ENCODE measurements at places on chromosomes 16 and 17.

GRCh38 chr17:8285270-8286181, 2.9 kb upstream of the RANGRF start:
- DNase-seq = no peak

GRCh38 chr17:14294876-14295275, 6.0 kb upstream of the HS3ST3B1 start:
- DNase-seq = no peak

GRCh38 chr17:58677194-58677880, 14.5 kb downstream of the TEX14 start:
- DNase-seq = peak; percentile 49

GRCh38 chr16:89346869-89347268, 129.4 kb downstream of the ZNF778 start:
- DNase-seq = no peak

GRCh38 chr17:20263595-20263994, 203.7 kb downstream of the LGALS9B start:
- DNase-seq = no peak

DNA sequence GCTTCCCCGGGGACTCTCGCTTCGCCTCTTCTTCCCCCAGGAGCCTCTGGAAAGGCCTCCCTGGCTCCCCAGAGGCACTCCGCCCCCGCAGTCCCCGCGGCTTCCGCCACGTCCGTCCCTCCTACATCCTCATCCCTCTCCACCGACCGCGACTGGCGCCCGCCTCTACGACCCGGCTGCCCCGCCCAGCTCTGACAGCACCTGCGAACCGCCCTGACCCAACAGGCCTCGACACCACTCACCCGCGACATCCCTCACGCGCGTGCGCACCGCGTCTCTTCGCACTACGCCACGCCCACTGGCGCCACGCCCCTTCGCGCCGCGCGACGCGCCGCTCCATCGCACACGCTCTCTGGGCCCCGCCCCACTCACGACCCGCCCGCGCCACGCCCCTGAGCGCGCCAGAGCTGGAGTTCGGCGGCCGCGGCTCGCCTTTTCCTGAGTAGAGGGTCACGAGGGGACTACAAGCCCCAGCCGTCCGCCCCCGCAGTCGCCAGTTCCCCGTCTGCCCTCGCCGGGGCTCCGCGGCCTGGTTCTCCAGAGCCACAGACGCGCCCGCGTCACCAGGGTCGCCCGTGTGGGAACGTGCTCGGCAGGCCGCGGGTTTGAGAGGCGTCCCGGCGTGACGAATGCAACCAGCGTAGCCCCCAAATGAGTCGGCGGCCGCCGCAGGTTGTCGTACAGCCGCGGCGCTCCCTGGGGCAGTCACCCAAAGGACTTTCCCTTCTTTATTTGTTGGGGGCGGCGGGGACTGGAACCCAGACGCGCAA, 56.2 kb upstream of the LRRC37A3 start:
- peak; percentile 95 for DNase-seq

- no peak for DNase-seq
Measured at GRCh38 chr16:20874088-20874581, 26.0 kb downstream of the DCUN1D3 start.

GRCh38 chr17:74513987-74514631, 17.2 kb downstream of the CD300LB start:
- peak; percentile 53 for DNase-seq

- no peak for DNase-seq
Measured at GRCh38 chr16:79756571-79756970, 156.0 kb upstream of the MAF start.

DNA sequence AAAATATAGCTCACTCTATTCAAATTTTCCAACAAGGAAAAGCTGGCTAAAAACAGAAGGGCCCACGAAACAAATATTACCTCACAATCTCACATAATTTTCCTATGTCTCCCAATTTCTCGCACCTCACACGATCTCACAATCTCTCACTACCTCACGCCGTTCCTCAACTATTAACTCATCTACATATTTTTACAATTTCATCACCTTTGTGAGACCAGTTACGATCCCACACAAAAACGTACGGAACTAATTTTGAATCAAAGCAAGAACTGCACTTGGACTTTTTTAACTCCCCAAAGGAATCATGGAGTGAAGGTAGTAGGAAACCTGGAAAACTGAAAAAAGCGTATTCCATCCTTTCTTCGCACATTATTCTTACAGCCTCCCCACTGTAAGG, 1.1 kb downstream of the CBX1 start:
- DNase-seq = no peak

- DNase-seq = no peak
Measured at GRCh38 chr16:1535391-1536291, 2.2 kb downstream of the TMEM204 start.

GRCh38 chr17:50928646-50929045, 62.5 kb upstream of the TOB1 start:
- no peak for DNase-seq

DNA sequence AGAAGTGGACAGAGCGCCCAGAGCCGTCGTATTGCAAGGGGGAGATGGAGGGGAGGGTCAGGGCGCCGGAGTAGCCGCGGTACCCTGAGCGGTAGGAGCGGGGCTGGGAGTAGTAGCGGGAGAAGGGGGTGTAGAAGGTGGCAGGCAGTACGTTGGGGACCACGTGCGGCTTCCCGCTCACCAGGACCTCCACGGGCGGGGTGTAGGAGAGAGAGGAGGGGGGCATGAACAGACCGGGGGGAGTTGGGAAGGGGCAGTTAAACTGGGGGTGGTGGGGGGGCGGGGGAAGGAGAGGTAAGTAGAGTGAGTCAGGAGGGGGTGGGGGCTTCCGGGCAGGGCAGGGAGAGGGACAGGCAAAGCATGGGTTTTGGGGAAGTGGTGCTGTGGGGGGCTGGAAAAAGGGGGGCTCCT, 16.8 kb downstream of the ST6GALNAC2 start:
- DNase-seq = no peak

All from H4 (cell line).